Glomerular endothelial cell (primary cell): ENCODE measurements at places on chromosomes 12 and 14. TPM values are rescaled to one million over a fixed set of nuclear protein-coding genes. Genes with fewer than 3 reads are reported as not detected.

DNA sequence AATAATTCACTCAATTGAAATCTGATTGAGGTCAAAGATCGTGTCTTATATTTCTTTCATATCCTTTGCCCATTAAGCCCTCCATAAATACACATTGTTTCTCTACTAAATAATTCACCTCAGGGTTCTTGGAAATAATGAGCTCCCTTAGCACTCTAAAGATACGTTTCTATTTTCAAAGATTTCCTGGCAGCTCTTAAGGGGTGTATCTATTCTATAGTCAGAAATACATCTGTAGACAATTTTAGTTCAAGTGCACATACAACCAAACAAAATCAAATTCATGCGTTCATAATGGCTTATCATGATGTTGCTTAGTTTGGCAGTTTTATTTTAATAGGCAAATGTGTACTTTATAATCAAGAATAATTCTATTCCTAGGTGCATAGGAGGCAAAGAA lies 361.1 kb upstream of the DDHD1 start:
- DNase-seq = no peak

METTL17 gene
- 47.3 and 62.2 TPM in 2 replicates for total RNA-seq

IQSEC3 gene
- total RNA-seq = 0.15 and 0.18 TPM in 2 replicates

GRCh38 chr14:80150301-80150700 lies 61.0 kb downstream of the DIO2 start:
- DNase-seq = no peak

GRCh38 chr12:69515394-69515930 lies 45.3 kb downstream of the FRS2 start:
- no peak for DNase-seq

GRCh38 chr14:89143595-89143994 lies 273.4 kb downstream of the FOXN3 start:
- DNase-seq = no peak

PRPH gene
- total RNA-seq = 1.5 TPM in 1 of 2 replicates, not detected in the other

HOXC10 gene
- total RNA-seq = 1.2 and 6.1 TPM in 2 replicates

DNA sequence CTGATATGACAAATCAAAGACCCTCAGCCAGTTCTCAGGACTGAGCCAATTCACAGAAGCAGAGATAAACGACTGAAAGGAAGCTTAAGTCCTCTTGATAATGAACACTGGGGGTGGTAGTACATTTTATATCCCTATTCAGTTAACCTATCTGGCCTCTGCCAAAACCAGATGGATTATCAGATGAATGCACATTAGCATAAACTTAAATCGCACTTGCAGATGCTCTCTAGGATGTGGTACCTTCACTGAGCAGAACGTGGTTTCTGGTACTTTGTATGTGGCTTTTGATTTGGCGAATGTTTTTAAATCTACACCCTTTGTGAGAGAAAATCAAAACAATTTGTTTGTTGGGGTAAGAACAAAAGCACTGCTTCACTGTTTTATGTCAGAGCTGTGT lies 21.1 kb upstream of the TAS2R14 start:
- no peak for DNase-seq

- DNase-seq = no peak
Observed at GRCh38 chr12:113127791-113128199, 7.8 kb downstream of the RASAL1 start.

- DNase-seq = no peak
Observed at GRCh38 chr12:70449074-70449752, 83.1 kb downstream of the KCNMB4 start.

DNA sequence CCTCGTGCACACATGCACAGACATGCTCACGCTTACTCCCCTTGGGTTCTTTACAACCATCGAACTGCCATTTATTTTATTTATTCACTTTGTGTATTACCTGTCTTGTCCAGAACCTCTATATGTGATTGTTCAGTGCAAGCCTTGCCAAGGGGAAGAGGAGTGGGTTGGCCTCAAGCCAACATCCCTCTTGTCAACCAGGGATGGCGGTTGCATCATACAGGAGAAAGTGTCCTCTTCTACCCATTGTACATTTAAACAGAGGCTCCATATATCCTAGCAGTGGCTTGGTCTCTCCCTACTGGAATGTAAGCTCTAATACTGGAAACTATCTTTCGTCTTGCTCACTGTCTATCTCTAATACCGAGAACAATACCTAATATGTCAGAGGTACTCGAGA lies 108.4 kb downstream of the C12orf42 start:
- DNase-seq = no peak

DNA sequence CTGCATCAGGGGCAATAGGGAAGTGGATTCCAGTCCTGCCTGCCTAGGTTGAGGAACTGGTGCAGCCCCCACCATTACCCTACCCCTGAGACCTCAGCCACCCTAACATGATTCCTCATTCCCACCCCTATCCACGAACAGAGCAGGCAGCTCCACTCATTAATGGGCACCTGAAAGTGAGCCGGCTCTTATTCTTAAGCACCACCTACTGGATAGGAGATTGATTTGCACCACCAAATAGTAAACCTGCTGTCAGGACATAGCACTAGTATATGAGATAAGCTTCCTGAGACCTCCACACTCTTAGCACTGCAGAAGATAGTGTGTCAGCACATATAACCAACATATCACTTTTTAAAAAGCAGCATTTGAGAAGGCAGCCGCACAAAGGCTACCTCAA lies 573.2 kb downstream of the SOX5 start:
- DNase-seq = no peak

- no peak for DNase-seq
Observed at GRCh38 chr12:79563021-79563740, 127.6 kb downstream of the PAWR start.

GRCh38 chr14:104202259-104203070 lies 64.1 kb downstream of the KIF26A start:
- no peak for DNase-seq

DNA sequence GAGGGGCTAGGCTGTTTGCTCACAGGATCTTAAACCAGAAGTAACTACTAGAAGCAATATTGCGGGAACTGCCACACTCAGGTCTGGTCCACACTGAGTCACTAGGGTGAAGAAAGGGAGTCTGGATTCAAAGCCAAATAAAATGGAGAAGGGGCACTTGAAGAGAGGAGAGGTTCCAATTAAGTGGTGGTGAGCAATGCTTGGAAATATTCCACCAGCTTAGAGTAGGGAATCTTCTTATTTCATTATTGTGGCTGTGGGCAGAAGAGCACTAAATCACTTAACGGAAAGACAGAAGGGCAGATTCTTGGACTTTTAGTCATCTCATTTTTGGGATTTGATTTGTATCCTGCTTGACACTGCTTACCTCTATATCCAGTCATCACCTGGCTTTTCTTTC lies 48.6 kb upstream of the PPP1R12A start:
- DNase-seq = no peak

DNA sequence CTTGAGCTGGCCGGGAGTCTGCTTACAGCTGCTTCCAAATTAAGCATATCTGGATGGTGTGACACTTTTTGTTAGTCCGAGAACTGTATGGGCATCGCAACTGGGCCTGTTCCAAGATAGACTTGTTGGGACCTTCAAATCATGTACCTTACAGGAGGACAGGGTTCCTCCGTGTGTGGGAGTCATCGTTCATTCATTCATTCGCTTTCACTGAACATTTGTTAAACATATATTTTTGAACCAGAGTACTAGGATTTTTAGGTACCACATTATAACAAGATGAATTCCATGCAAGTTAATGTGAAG lies 387 bp upstream of the IPO8 start:
- DNase-seq = no peak

DNA sequence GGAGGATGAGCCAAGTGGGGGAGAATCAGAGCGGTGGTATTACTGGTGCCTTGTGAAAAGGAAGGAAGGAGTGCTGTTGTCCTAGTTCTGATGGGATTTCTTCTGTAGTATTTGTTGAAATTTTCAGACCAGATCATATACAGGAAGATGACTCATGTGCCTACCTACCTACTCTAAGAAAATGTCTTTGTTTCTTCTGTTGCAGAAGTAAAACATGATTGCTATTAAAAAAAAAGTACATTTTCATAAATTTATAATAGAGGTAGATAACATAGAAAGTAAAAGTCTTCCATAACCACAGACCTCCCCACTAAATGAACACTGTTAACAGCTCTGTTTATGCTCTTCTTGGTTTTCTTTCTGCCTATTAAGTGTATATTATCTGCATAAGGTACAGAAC lies 26.9 kb downstream of the SAMD4A start:
- DNase-seq = no peak

GARIN6 gene
- not detected in 2 replicates for total RNA-seq

ANO4 gene
- total RNA-seq = 0.05 and 1.6 TPM in 2 replicates

DNA sequence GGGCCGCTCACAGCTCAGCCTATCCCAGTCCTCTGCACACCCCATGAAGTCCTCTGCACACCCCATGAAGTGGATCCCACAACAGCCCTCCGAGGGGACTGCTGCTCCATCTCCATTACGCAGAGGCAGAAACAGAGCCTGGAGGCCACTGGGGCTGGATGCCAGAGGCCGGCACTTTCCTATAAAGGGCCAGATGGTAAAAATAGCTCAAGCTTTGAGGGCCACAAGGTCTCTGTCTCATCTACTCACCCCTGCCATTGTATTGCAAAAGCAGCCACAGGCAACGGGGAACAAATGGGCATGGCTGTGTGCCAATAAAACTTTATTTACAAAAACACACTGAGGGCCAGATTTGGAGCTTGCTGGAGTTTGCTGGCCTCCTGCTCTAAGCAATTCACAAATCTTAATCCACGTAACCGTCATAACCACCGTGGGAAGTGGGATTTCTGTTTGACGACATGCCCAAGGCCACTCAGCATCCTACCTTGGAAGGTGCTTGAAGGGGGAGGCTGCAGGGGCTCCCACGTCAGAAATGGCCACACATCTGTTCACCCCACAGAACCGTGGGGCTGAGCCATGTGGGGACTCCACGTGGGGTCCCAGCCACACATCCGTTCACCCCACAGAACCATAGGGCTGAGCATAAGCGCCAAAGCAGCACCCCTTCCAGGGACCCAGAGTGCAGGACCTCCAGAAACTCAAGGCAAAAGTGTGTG lies 92.0 kb downstream of the NCOR2 start:
- DNase-seq = no peak

GNG2 gene
- 29.8 and 40.8 TPM in 2 replicates for total RNA-seq

GRCh38 chr12:94025756-94026155 lies 122.6 kb upstream of the PLXNC1 start:
- DNase-seq = no peak

TMEM119 gene
- not detected in 2 replicates for total RNA-seq

TRAFD1 gene
- 29.5 and 33.4 TPM in 2 replicates for total RNA-seq

GRCh38 chr14:90388437-90388836 lies 8.4 kb upstream of the CALM1 start:
- no peak for DNase-seq

DNA sequence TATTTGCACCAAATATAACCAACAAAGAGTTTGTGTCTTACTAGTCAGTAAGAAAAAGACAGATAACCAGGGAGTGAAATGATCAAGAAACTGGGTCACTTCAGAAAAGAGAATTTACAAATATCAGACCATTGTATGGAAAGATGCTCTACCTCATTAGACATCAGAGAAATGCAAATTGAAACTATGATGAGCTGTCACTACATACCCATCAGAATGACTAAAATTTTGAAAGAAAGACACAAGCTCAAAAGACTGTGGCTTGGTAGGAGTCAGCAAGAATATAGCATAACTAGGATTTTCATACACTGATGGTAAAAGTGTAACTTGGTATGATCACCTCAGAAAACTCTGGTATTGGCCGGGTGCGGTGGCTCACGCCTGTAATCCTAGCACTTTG lies 247.2 kb downstream of the BMP4 start:
- DNase-seq = no peak

KCNC2 gene
- total RNA-seq = not detected in 2 replicates

- peak; percentile 56 for DNase-seq
Observed at GRCh38 chr12:132653567-132654290, 33.4 kb downstream of the POLE start.

FAM181A gene
- not detected in 2 replicates for total RNA-seq

GRCh38 chr12:123319826-123320225 lies 44.8 kb downstream of the SBNO1 start:
- DNase-seq = no peak

ACOT2 gene
- 18.6 and 24.7 TPM in 2 replicates for total RNA-seq

CAND1 gene
- total RNA-seq = 53.5 and 57.6 TPM in 2 replicates

DNA sequence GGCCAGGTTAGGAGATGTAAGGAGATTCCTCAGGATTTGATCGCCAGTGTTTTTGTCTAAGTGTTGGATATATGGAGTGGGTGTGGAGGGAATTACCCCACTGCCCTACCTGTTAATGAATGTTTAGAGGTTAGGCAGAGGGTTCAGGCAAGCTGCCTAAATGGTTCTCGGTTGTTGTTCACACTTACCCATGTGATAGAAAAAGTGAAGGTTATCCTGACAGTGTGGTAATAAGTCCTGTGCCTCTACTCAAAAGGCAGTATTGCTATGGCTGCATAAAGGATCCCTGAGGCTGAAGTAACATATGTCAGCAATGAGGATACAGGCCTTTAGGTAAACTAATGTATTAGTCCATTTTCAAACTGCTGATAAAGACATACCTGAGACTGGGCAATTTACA lies 112.0 kb downstream of the GPHN start:
- DNase-seq = no peak

GRCh38 chr12:6192604-6193380 lies 7.4 kb upstream of the CD9 start:
- DNase-seq = no peak

DNA sequence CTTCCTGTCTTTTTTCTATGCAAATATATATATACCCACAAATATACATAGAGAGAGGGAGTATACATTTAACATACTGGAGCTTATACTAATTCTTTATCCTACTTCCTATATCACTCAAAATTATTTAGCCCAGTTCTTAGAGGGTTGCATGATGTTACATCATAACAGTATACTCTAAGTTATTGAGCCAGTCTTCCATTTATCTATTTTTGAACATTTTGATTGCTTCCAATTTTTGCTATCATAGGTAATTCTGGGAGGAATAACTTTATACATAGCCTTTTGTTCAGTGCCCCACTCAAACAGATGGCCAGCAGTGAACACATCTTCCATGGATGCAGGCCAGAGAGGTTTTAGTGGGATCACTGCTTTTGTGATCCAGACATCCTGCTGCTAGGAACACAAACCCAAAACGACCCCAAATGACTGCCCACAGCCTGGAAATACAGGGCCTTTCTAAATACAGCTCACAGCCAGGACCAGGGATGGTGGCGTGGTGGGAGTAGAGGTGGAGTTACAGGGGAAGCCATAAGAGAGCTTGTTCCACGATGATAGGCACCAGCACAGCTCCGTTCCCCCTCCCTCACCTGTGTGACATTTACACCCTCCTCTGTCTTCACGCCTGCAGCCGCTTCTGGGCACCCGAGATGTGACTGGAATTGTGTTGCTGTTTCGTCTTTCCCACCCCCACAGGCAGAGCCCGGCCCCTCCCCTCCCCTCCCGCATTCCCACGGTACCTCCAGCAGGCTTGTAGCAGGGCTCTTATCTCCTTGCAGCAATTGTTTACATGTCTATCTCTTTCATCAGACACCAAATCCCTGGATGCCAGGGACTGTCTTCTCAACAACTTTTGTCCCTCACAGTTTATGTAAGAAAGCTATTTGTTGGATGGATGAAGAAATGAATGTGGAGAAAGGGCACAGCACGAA lies 30.7 kb upstream of the HDAC7 start:
- DNase-seq = no peak

LBHD2 gene
- not detected in 2 replicates for total RNA-seq

- no peak for DNase-seq
Observed at GRCh38 chr12:116146386-116146785, 131.1 kb downstream of the MED13L start.

- no peak for DNase-seq
Observed at GRCh38 chr12:91387461-91388134, 205.0 kb upstream of the DCN start.
